ENCODE measurements at places on chromosomes 6 and 20. TPM values are rescaled to one million over a fixed set of nuclear protein-coding genes. Genes with fewer than 3 reads are reported as not detected.
A peak's percentile ranks its signal among the peaks of the same experiment; 100 is the strongest.

DNA sequence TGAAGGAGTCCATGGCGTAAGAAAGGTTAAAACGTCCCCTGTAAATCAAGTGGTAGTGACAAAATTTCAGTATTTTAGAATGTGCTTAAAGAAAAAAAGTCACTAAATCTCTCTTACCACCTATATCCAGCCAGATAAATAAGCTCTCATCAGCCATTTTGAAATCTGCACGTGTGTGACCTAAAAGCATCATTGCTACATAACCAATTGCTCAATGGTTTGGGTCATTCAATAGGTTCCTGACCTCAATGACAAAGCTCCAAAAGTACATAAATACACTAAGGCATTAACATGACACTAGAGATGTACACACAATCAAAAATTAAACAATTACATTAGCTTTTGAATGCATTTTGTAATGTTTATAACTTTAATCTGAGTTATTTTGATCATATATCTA lies 272.4 kb downstream of the GMDS start:
- no peak for DNase-seq

DNA sequence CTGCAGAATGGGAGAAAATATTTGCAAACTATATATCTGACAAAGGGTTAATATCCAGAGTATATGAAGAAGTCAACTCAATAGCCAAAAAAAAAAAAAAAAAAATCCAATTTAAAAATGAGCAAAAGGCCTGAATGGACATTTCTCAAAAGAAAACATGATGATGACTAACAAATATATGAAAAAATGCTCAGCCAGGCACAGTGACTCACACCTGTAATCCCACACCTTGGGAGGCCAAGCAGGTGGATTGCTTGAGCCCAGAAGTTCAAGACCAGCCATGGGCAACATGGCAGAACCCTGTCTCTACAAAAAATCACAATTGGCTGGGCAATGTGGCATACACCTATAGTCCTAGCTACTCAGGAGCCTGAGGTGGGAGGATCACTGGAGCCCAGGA lies 2.1 kb upstream of the ECHDC1 start:
- DNase-seq: no peak

DNA sequence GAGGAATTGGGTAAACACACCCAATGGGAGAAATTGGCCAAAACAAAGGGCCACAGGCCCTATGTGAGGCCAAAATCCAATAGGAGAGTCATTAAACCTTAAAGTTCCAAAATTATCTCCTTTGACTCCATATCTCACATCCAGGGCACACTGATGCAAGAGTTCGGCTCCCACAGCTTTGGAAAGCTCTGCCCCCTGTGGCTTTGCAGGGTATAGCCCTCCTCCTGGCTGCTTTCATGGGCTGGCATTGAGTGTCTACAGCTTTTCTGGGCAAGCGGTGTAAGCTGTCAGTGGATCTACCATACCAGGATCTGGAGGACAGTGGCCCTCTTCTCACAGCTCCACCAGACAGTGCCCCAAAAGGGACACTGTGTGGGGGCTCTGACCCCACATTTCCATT lies 160.5 kb downstream of the ADGRG6 start:
- no peak for DNase-seq

- peak; percentile 91 for DNase-seq
These were observed 254.4 kb downstream of the NRN1 start for GRCh38 chr6:5752391-5752680.

- DNase-seq: peak; percentile 9
These were observed 635 bp upstream of the ELOVL2 start for GRCh38 chr6:11044712-11045167.

- DNase-seq: no peak
These were observed 133.0 kb upstream of the FLRT3 start for GRCh38 chr20:14470231-14470899.

GRCh38 chr6:101706576-101706975 lies 313.1 kb downstream of the GRIK2 start:
- DNase-seq: no peak

- peak; percentile 26 for DNase-seq
These were observed 122.0 kb downstream of the HTR1B start for GRCh38 chr6:77341058-77341986.

DNA sequence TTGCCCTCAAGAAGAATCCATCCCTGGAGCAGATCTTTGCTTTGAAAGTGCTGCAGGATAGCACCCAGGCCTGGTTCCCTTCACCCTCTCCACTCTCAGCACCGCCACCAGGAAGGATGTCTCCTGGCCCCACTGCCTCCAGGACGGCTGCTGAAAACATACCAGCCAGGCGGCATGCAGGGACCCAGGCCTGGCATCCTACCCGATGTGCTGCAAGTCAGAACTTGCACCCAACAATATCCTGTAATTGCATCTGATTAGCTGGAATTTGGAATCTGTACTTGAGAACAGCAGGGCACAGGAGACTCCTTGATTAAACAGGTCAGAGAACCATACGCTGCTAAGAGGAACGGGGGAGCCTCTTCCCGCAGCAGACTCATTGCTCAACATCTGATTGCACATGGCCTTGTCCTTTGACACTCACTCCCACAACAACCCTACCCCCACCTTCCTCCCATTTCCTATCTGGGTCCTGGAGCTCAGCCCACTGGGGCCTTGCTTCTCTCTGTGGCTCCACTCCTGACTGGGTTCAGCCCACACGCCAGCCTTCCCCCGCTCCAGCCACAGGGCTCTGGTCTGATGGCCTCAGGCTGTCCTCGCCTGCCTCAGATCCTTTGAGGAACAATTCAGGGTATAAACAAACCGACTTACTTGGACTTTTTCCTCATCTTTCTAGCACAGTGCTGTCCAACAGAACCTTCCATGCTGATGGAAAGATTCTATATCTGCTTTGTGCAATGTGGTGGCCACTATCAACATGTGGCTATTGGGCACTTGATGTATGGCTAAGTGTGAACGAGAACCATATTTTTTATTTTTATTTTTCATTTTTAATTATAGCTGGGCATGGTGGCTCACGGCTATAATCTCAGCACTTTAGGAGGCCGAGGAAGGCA lies 78.0 kb downstream of the FGD2 start:
- peak; percentile 79 for DNase-seq

DNA sequence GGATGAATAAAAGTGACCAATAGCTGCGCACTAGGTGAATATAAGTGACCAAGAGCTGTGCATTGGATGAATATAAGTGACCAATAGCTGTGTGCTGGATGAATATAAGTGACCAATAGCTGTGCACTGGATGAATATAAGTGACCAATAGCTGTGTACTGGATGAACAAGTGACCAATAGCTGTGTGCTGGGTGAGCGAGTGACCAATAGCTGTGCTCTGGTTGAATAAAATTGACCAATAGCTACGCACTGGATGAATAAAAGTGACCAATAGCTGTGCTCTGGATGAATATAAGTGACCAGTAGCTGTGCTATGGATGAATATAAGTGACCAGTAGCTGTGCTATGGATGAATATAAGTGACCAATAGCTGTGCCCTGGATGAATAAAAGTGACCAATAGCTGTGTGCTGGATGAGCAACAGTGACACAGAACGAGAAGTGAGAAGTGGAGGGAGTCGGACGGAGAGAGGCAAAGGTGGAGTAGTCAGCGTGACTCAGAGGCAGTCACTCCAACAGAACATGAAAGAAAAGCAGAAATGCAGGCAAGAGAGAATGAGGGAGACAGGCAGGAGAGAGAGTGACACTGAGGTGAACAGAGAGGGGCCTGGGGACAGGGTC lies 38.5 kb downstream of the RBM38 start:
- DNase-seq: peak; percentile 75

GRCh38 chr20:61706259-61706961 lies 359.3 kb downstream of the TAF4 start:
- no peak for DNase-seq

- peak; percentile 71 for DNase-seq
These were observed 5.1 kb downstream of the IGF2R start for GRCh38 chr6:159973951-159974350.

- DNase-seq: no peak
These were observed 56.4 kb upstream of the IYD start for GRCh38 chr6:150312395-150312794.

DNA sequence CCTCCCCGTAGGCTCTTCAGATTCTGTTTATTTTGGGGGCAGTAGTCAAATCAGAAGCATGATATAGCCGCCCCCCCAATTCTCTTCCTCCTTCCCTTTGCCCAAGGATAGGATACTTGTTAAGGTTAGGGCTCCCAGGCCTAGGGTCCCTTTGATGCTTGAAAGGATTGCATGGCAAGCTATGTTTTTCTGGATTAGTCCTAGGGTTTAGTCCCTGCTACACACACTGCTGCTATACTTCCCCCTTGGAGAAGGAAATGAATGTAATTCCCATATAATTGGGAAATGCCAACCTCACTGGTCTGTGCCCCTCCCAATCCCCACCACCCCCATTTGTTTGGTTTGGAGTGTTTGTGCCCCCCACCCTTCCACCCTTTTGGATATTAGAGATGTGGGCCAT lies 62.8 kb downstream of the ZFAND3 start:
- DNase-seq: no peak

- no peak for DNase-seq
These were observed 12.8 kb downstream of the RAMACL start for GRCh38 chr6:166573511-166574216.

GRCh38 chr6:37338745-37339255 lies 15.0 kb upstream of the RNF8 start:
- no peak for DNase-seq

- DNase-seq: no peak
These were observed 306.4 kb upstream of the RNF217 start for GRCh38 chr6:124655866-124656265.

GRCh38 chr6:110589865-110590513 lies 113.6 kb upstream of the SLC22A16 start:
- DNase-seq: no peak

DNA sequence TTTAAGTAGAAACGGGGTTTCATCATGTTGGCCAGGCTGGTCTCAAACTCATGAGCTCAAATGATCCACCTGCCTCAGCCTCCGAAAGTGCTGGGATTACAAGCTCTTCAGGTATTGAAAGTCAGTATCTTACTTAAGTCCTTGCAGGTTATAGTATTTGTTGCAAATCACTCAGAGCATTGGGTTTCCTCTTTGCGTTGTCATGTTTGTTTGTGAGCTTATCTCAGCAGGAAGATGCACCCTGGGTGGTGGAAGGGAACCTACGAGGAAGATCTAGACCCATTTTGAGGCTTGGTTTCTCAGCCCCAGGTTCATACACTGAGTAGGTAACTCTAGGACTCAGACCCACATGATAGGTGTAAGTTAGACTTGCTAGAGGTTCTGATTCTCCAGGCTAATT lies 18.6 kb downstream of the MYH7B start:
- no peak for DNase-seq

- no peak for DNase-seq
These were observed 35.2 kb upstream of the EPHA7 start for GRCh38 chr6:93454533-93454932.

GRCh38 chr20:45969712-45970634 lies 2.0 kb downstream of the ZNF335 start:
- peak; percentile 75 for DNase-seq

- peak; percentile 91 for DNase-seq
These were observed 34.3 kb downstream of the SNX5 start for GRCh38 chr20:17934141-17934862.

- no peak for DNase-seq
These were observed 11.6 kb downstream of the NOTCH4 start for GRCh38 chr6:32212076-32212760.

GRCh38 chr6:15080895-15081294 lies 165.0 kb upstream of the JARID2 start:
- no peak for DNase-seq

- DNase-seq: no peak
These were observed 163.7 kb downstream of the DTNBP1 start for GRCh38 chr6:15499125-15499524.

CCN6 gene
- total RNA-seq: 0.24 TPM

PI3 gene
- total RNA-seq: not detected

MYLK4 gene
- 0.29 TPM for total RNA-seq

GATA5 gene
- not detected for total RNA-seq

C6orf141 gene
- 0.60 TPM for total RNA-seq

ADTRP gene
- total RNA-seq: 0.48 TPM

SMIM8 gene
- total RNA-seq: 8.1 TPM

PDE10A gene
- 10.7 TPM for total RNA-seq

ADGRG6 gene
- 1.4 TPM for total RNA-seq

KIAA0408 gene
- total RNA-seq: 2.6 TPM

OARD1 gene
- 26.1 TPM for total RNA-seq
